CD4-positive, alpha-beta T cell treated with Interleukin-12 subunit alpha and Interleukin-12 subunit beta, for 1 hour (primary cell): ENCODE measurements at places on chromosomes 1 and 21.

- DNase-seq: peak; percentile 36
Observed at GRCh38 chr1:116375887-116376728, 3.1 kb downstream of the ATP1A1 start.

DNA sequence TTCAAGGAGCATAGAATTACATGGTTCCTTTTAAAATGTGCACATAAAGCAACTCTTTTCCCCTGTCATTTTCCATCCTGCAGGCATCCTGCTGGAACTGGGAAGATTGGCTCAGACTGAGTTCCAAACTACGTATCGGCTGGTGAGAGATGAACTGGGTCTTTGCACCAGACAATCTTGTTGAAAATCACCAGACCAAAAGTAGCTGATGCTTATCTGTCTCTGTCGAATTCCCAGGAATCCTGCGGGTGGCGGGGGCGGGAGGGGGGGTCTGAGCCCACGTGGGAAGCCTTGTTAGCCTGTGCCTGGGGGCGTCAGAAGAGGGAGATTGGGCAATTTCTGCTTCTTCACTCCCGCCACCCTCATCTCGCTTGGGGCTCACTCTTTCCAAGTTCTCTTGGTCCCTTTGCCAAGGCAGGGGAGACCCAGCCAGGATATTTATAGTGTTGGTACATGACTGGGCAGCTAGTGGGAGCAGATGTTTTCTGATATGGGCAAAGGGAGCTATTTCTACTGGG lies 90.1 kb upstream of the SLC25A33 start:
- DNase-seq: no peak

- no peak for DNase-seq
Observed at GRCh38 chr1:40931601-40932000, 47.9 kb upstream of the CTPS1 start.

DNA sequence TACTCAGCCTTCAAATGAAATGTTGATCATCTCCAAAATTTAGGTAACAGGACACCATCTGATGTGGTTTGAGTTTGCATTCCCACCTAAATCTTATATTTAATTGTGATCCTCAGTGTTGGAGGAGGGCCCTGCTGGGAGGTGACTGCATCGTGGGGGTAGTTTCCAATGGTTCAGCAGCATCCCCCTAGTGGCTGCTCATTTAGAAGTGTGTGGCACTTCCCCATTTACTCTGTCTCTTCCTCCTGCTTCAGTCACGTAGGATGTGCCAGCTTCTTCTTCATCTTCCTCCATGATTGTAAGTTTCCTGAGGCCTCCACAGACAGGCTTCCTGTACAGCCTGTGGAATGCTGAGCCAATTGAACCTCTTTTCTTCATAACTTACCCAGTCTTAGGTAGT lies 731.2 kb downstream of the USP25 start:
- DNase-seq: no peak

- DNase-seq: no peak
Observed at GRCh38 chr1:184226100-184226487, 160.7 kb upstream of the C1orf21 start.

DNA sequence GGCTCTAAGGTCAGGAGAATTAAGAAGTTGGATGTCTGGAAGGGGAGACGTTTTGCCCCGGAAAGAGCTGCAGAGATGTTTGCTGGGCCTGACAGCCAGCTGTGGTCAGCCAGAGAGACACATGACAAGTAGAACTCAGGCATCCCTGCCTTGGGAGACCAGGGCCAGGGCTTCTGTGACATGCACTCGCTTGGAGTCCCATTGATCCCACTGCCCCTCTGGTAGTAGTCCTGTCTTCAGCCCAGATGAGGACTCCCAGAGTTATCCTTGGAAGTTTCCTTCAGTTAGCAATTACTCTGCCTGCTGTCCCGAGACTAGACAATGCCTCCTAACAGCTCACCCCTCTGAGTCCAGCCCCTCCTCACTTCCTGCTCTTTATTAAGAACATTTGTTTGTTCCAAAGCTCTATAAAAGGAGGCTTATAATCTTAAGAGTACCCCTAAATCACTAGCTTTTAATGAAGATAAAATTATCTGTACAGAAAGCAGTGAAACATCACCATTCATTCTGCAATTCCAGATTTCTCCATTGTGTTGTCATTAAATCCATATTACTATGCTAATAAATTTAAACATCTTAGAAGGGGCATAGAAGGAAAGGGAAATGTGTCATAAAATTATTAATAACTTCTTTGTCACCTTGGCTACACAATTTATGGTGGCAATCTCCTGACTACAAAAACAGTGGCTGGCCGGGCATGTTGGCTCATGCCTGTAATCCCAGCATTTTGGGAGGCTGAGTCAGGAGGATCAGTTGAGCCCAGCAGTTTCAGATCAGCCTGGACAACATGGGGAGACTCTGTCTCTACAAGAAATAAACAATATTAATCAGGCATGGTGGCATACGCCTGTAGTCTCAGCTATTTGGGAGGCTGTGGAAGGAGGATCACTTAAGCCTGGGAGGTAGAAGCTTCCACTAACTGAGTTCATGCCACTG lies 94.2 kb downstream of the KCNK1 start:
- DNase-seq: no peak

DNA sequence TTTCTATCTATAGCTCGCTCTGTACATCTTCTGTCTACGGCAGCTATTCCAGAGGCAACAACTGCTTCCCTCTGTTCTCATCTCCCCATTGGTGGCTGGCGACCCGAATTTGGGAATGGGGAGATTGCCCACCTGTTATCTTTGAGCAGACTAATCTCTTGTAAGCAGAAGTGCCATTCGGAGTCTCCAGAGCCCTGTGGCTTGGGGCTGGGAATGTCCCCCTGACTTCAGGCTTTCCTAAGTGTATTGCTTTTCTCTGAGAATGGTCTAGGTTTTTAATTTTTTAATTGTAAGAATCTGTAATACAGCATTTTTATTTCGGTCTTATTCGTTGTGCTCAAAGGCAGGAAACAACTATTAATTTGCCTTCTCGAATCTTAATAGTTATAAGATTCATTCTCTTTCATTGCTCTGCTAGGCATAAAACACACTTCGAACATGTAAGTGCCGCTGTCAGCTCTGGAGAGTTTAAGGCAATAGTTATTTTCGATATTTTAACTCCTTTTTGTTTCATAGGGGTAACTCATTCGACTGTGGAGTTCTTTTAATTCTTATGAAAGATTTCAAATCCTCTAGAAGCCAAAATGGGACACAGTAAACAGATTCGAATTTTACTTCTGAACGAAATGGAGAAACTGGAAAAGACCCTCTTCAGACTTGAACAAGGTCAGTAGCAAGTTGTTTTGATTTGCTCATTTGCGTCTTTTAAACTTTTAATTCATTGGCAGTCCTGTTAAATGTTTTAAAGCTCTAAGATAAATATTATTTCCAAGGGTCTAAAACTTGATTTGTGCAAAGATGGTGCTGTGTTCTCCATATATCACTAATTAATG lies 514 bp downstream of the AGL start:
- DNase-seq: no peak

- DNase-seq: peak; percentile 56
Observed at GRCh38 chr1:112501810-112502641, 6.7 kb upstream of the WNT2B start.

- DNase-seq: no peak
Observed at GRCh38 chr1:85223334-85223733, 22.5 kb upstream of the SYDE2 start.

GRCh38 chr1:62068978-62069377 lies 125.7 kb upstream of the L1TD1 start:
- no peak for DNase-seq

GRCh38 chr1:25896266-25896665 lies 10.0 kb downstream of the STMN1 start:
- no peak for DNase-seq

GRCh38 chr21:27674041-27674615 lies 707.2 kb upstream of the ADAMTS5 start:
- no peak for DNase-seq

- no peak for DNase-seq
Observed at GRCh38 chr1:171313319-171313834, 606 bp upstream of the FMO4 start.

DNA sequence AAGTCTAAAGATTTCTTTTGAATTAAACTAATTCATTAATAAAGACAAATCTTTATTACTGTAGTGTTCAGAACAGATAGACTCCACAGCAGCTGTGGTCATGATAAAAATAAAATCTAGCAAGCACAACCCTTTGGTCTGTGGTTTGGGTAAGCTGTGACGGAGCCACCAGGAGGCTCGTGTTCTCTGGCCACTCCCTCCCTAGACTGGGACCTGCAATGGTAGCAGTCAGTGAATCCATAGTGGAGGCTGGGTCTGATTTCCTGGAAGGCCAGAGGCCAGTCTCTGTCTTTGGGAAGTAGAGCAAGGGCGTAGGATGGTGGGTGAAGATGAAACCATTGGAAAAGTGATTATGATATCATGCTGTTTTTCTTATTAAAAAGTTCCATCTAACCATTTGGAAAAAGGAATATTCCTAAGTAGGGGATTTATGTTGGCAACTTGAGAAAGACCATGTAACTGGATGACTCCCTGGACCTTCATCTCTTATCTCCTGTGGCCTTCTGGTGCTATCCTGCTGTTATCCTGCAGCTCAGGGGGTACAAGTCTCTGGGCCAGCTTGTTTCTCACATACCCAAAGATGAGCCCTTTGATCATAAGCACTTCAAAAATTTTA lies 39.0 kb downstream of the TENT5C start:
- DNase-seq: peak; percentile 44

- DNase-seq: peak; percentile 99
Observed at GRCh38 chr1:184754476-184755225, at the start of gene EDEM3. EDEM3 (minus strand) TSS chr1:184754858; CDS start chr1:184754646, 212 bp downstream.

GRCh38 chr1:17875171-17875881 lies 120.2 kb downstream of the ACTL8 start:
- no peak for DNase-seq

- no peak for DNase-seq
Observed at GRCh38 chr1:161921990-161922389, 101.7 kb downstream of the OLFML2B start.

DNA sequence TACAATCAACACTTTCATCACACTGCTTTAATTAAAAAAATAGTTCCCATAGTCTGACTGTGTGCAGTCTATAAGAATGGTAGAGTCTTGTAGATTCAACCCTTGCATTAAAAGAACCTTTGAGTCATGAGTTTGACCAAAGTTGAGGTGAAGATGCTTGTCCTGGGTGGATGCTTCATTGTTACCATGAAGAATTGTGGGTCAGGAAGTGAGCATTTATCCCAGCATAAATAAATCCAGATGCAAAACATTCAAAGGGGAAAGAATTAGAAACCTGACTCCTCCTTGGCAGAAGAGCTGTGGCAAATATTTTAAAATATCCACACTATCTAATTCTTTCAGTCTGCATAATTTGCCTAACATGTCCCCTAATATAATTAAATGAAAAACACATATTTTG lies 72.9 kb upstream of the SPAG17 start:
- no peak for DNase-seq

- DNase-seq: no peak
Observed at GRCh38 chr1:5734414-5734813, 257.8 kb downstream of the NPHP4 start.

DNA sequence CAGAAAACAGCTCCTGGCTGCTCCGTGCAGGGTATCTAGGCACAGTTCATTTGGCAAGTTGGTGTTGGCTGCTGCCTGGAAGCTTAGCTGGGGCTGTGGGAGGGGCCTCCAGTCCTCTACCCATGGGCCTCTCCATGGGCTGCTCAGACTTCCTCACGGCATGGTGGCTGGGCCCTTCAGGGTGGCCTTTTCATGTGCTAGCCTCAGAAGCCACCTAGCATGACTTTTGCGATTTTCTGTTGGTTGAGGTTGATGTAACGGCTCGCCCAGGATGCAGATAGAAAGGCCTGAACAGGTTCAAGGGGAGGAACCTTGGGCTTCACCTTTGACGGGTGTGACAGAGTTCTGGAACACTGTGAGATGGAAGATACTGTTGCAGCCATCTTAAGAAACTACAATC lies 25.8 kb upstream of the LHX4 start:
- no peak for DNase-seq

DNA sequence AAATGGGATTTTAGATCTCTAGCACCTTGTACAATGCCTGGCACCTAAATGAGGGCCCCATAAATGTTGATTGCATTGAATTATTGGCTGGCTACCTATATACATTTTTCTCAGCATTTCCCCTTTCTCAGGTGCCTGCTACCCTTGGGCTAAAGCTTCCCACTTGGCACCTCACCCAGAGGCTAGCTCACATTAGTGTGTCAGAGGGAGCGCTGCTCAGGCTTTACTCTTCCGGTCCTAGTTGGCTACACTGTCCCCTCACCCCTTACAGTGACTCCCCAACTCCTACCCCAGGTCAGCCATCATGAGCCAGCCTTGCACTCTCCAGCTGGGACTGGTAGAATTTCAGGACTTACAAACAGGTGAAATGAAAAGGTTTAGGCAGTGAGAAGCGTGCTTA lies 9.5 kb downstream of the TRAF5 start:
- DNase-seq: no peak

DNA sequence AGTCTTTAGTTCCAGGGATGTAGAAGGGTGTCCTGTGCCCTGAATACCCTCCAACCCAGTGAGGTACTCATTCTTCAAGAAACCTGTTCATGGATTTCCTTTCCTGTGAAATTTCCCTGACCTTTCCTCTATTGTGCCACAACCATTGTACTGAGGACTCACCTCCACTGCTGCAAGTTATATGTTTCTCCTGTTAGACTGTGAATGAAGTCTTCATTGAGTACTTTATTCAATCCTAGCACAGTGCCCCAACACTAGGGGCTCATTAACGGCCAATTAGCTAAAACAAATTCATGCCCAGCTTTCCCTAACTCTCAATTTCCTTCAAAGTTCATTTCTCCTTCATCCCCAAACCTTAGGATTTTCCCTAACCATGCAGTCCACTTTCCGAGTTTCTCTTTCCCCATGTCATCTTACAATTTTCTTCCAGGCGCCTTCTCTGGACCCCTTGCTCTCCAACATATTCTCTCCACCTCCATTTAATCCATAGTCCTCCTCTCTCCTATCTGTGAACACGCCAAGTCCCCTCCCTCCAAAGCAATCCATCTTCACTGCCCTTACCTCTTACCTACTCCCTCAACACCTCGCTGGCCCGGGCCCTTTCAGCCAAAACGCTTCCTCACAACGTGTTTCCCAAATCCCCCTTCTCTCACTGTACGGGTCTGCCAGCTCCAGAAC lies 1.3 kb downstream of the TRIM33 start:
- no peak for DNase-seq

- no peak for DNase-seq
Observed at GRCh38 chr1:31348449-31348848, 24.4 kb downstream of the FABP3 start.

GRCh38 chr1:220690140-220691052 lies at the start of gene C1orf115:
C1orf115 (plus strand) TSS chr1:220690363; CDS start chr1:220690403, 40 bp downstream.
- DNase-seq: peak; percentile 76

DNA sequence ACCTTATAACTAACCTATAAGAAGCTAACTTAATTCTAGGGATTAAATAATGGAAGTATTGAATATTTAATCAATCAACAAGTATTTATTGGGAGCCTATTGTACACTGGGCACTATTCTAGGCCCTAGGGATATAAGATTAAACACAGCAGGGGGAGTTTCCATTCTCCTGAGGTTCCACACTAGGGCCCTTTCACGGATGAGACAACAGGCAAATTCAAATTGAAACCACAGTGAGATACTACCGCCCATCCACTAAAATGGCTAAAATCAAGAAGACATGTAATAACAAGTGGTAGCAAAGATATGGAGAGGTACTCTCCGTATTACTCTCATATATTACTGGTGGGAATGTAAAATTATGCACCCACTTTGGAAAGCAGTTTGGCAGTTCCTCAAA lies 674.4 kb downstream of the KIF26B start:
- DNase-seq: no peak

- no peak for DNase-seq
Observed at GRCh38 chr1:206459703-206460102, 10.6 kb upstream of the IKBKE start.

GRCh38 chr1:75996196-75996595 lies 64.0 kb upstream of the ASB17 start:
- DNase-seq: no peak

- DNase-seq: no peak
Observed at GRCh38 chr1:37634244-37634991, at the start of gene RSPO1. RSPO1 (minus strand) TSS chr1:37634892; CDS start chr1:37629661, 5,231 bp downstream.
